ENCODE measurements at places on chromosomes 12 and 14.

GRCh38 chr12:38646146-38646545 is 259.2 kb downstream of the CPNE8 start:
- DNase-seq: no peak

DNA sequence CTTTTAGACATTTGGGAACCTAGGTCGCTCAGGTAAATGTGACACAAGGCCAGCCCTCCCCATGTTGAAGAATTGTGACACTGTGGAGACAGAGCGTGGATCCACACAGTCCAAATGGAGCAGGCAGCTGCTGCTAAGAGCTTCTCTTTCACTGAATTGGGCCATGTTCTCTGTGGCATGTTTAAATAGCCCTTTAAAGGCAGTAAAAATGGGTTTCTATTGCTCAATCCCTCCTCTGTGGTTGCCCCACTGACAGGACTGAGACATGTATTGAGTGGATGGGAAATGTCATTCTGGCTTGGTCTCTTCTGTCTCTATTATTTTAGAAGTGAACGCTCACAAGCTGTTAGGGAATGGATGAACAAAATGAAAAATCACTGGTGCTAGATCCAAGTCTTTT is 84.0 kb upstream of the PRICKLE1 start:
- DNase-seq: no peak

GRCh38 chr12:18432206-18432605 is 170.9 kb downstream of the PIK3C2G start:
- no peak for DNase-seq

DNA sequence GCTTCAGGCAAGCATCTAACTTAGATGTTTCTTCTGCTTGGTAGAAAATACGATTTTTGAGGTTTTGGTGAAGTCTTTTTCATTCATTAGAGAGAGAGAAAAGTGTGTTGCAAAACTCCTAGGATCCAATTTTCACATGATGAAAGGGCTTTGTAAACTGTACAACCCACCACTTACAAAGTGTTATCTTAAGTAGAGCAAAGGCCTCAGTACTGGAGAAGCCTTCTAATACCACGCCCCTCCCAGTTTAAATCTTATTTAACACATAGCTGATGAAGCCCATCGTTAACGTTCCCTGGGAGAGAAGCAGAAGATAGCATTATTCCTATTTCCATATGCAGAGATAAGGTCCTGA is 869 bp downstream of the APOLD1 start:
- no peak for DNase-seq

DNA sequence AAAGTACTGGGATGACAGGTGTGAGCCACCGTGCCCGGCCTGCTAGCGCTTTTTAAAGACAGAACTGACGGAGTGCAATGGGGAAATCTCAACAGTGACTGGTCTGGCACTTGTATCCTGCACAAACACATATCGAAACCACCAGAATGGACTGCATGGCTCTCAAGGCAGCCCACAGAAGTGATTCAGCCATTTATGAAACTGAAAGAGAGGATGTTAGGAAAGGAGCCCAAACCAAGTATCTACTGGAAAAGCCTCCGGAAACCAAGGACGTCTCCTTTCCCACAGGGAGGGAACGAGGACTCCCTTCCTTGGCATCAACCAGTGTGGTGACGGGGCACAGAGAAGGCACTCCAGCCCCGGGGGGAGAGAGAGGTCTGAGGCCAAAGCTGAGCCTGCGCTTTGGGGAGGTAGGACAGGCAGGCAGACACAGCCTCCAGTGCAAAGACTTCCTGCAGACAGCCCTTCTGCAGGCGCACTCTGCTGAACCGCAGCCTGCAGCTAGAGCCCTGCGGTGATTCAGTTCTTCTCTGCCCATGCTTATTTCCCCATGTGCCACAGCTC is 16.5 kb downstream of the SLC15A4 start:
- DNase-seq: no peak

DNA sequence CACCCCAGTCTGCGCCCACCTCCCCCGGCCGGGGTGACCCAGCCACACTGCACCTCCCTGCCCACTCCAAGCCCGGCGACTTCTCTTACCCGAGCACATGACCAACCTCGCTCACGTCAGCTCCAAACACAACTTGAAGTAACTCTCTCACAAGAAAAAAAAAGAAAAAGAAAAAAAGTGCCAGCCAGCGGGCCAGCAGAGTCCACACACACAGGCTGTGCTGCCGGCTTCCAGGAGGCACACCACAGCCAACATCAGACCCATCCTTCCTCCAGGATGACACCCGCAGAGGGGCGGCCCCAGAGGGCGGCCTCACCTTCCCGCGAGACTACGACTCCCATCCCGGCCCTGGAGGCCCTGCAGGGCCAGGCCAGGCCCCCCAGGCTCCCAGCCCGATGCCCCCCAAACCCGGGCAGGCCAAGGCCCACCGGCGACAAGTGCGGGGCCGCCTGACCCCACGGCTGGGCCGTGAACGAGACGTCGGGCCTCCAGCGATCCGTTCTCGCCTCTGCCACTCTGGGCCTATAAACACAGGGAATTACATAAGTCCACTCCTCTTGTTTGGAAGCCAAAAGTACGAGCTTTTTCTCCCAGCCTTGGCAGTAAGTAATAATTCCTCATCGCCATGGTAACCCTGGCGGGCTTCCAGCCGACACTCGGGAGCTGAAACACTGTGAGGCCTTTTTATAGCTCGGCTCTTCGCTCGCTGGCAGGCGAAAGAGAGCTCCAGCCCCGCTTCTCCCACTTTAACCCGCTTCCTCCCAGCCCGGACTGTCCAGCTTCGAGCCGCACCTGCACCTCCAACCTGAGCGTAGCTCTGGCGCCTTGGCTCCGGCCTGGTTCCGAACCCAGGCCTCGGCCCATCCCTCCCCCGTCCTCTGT is 49.1 kb downstream of the NCOR2 start:
- DNase-seq: no peak

- DNase-seq: no peak
These were observed 278.4 kb upstream of the ATXN7L3B start for GRCh38 chr12:74259199-74259598.

GRCh38 chr12:120625557-120626419 is 14.6 kb upstream of the CABP1 start:
- no peak for DNase-seq

GRCh38 chr12:7203109-7203508 is 13.6 kb downstream of the PEX5 start:
- no peak for DNase-seq

DNA sequence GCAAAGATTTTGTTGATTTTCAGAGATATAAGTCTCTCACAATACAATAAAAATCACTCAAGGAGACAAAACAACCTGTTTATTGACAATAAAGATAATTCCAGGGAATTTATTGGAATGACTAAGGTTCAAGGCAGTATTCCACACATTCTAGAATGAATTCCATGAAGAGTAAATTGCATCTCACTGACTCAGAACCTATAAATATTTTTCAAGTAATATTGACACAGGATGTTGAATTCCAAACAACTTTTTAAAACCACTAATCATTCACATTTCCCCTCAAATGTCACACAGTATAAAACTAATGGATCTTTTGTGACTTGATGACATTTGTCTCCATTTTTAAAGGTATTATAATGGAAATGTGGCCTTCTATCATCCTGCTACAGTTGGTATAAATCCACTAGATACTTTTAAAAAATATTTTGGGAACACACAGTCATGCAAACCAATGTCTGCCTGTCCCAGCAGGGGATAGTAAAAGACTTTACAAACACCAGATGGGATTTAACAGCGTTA is 42.1 kb upstream of the LGR5 start:
- no peak for DNase-seq

DNA sequence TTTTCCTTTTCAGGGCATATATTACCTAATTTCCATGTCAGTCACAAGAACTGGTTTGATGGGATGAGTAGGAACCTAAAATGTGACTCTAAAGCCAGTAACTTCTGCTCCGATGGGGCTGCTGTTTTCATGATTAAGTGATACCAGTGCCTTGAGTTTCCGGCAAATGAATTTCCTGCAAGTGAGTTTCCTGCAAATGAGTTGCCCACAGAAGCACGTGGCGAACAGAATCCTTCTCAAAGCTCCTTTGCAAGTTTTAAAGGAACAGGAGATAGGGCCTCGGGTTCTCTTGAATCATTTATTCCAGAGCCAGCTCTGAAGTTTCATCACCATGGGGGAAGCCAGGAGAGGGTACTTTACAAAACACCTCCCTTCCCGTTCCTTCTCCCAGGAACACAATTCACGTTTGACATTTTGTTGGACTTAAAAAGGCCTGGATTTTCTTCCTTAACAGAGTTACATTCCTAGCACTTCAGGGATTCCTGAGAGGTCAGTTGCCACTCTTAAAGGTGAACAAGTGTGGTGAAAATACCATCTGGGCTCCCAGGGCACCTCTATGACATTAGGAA is 2.2 kb upstream of the PPTC7 start:
- no peak for DNase-seq

DNA sequence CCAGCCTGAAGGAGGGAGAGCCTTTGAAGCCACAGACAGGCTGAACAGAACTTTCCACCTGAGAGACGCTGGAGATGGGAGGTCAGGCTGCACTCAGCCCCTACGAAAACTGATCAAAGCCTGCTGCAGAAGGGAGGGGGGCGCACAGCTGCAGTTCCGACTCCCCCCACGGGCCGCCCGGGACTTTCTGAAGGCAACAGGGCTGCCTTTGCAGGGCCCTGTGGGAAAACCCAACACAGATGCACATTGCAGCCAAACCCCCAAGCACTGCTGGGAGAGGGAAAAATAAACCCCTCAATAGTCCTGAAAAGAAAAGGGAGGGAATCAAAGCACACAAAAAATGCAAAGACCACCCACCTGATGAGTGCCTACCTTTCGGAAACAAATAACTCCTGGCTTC is 290.6 kb downstream of the ZFP36L1 start:
- no peak for DNase-seq

DNA sequence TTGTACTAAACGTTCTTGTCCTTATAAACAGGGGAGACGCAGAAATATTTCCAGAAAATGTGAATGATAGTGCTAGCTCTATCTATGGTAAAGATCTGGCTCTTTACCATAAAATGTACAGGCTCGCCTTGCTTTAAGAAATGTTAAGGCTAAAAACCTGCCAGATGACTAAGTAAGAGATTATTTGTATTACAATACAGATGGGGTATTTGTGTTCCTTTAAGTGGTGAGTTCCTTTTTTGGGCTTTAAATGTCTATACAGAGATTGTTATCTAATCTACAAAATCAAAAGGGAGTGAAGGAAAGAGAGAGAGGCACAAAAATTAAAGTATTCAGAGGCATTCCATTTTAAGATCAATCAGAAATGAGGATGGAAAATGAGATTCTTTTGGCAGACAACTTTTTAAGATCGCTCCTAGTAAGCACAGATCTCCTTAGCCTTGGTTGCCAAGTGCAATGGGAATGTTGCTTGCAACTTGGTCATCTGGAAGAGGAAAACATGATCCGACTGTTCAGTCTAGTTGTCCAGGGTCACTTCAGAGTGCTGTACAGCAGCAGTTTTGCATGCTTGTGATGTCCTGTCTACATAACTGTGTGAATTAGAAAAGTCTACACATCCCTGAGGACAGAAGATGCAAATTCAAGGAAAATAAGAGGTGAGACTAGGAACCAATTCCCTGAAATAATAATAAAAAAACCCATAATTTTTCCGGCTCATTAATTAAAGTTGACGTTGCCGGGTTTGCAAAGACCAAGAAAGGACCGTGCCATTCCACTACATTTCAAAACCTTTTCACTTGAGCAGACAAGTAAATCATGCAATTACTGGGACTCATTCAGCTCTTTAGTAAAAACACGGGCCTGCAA is 380.8 kb downstream of the EGLN3 start:
- no peak for DNase-seq

GRCh38 chr12:121858662-121859572 is at the start of gene HPD:
Gene HPD (minus strand): TSS chr12:121858859. CDS start chr12:121858823, 36 bp downstream.
- no peak for DNase-seq

DNA sequence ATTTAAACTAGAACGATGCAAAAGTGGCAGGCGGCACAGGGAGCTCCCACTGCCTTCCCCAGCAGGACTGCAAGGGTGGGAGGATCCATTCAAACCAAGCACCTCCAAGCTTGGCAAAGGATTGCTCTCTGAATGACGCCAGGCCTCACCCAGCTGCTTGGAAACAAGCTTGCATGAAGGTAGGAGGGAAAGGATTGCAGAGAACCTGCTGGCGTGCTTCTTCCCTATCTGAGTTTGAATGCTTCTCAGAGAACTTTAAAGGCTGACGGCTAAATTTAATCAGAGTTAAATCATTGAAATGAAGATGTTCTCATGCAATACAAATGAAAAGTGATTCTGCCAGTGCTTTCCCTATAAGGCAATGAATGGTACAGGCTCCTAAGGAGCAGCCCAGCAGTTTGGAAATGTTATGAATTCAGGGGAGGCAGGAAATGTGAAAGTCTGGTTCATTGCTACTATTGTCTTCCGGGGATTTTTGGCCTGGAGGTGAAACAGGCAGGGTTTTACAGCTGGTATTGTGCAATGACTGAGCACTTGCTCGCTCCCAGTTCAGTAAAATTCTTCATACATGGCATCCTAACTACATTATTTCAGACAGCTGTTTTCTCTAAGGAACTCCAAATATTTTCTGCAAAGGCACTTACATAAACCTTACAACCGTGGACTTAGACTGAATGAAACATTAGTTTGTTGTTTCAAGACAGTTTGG is 31.9 kb upstream of the DUSP6 start:
- no peak for DNase-seq

- DNase-seq: no peak
These were observed 306.3 kb upstream of the FLRT2 start for GRCh38 chr14:85223667-85224066.

- no peak for DNase-seq
These were observed 357.3 kb upstream of the DDHD1 start for GRCh38 chr14:53510281-53510912.

- DNase-seq: no peak
These were observed 172.8 kb downstream of the KTN1 start for GRCh38 chr14:55752580-55753390.

- DNase-seq: no peak
These were observed 505 bp downstream of the RASSF3 start for GRCh38 chr12:64610660-64611340.

Data from cortex of kidney (tissue), 1 donor.